ENCODE measurements at places on chromosomes 2 and 18.

DNA sequence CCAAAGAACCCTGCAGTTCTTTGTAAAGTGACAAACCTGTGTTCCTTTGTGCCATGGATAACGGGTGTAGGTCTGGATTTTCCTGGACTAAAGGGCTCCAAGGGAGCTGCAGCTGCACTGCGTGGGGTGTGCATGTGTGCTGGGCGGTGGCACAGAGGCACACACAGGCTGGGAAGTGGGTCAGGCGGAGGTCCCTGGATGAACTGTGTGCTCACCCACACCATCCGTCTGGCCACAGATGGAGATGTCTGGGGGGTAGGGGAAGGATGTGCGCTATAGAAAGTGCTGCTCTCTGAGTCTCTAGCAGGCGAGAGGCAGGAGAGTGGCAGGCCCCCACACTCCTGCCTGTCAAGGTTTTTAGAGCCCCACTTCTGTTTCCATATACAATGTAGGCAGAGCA, 137.2 kb downstream of the LOXHD1 start:
- DNase-seq = no peak

DNA sequence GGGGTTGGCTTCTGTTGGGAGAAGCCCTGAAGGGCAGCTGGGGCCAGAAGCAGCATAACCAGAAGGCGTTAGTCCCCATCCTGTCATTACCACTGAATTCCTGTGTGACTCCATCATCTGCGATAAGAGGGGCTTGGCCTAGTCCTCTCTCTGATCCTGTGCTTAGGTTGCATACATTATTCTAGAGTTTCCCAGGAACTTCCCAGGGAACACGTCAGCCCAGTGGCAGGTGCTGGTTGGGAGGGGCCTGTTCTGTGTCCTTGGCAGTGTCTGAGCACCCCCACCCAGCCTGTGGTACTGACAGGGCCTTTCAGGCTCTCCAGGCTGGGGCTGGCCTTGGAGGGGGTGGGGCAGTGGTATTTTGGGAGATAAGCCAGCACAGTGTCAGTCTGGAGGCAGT, 4.5 kb upstream of the TOGARAM2 start:
- no peak for DNase-seq

DNA sequence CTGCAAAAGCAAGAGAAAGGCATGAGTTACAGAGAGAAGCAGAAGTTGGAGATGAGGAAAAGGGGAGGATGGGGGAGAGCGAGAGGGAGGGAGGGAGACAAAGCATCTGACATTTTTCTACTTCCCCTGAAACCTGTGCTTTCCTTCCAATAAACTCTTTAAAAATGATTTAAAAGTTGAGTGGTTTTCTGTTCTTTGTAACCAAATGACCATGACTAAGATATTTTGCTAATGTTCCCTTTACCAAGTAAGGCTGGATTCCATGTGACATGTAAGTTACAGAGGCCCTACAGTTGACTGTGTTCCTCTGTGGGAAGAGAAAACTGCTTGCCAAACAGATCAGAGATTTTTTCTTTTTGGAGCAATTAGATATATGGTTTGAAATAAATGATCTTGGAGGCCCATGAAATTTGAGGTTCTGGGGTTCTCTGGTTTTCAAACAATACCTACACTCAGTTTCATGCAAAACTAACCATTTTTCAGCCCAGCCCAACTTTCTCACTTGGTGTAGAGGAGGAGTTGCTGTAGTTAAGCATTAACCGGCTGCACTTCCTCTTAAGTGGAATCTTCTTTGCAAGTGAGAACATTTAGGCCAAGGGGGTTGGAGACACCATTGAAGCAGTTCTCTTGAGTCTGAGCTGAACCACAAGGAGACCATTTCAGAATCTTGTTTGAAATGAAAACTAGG, 34.5 kb downstream of the INSIG2 start:
- no peak for DNase-seq

DNA sequence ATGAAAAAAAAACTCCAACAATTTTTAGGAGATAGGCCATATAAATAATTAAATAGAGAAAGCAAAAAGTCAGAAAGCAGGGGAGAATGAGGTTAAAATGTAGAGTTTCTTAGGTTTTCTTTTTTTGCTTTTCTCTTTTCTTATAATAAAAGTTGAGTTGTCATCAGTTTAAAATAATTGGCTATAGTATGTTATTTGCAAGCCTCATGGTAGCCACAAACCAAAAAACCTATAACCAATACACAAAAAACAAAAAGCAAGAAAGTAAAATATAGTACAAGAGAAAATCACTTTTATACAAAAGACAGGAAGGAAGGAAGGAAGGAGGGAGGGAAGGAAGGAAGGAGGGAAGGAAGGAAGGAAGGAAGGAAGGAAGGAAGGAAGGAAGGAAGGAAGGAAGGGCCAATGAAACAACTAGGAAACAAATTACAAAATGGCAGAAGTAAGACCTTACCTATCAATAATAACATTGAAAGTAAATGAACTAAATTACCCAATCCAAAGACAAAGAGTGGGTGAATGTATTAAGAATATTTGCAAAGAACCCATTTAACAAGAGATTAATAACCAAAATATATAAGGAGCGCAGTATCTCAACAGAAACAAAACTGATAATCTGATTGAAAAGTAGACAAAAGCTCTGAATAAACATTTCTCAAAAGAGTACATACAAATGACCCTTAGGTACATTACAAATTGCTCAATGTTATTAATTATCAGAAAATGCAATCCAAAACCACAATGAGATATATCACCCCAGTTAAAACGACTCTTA, 541.3 kb upstream of the LRRTM4 start:
- DNase-seq = no peak

- DNase-seq = no peak
Measured at GRCh38 chr2:31249009-31249690, 15.2 kb downstream of the EHD3 start.

GRCh38 chr18:33706391-33706790, 128.4 kb downstream of the ASXL3 start:
- DNase-seq = no peak

All from type B pancreatic cell (in vitro differentiated cells).